ENCODE measurements at places on chromosomes 5 and 9. TPM values are rescaled to one million over a fixed set of nuclear protein-coding genes. Genes with fewer than 3 reads are reported as not detected.

DNA sequence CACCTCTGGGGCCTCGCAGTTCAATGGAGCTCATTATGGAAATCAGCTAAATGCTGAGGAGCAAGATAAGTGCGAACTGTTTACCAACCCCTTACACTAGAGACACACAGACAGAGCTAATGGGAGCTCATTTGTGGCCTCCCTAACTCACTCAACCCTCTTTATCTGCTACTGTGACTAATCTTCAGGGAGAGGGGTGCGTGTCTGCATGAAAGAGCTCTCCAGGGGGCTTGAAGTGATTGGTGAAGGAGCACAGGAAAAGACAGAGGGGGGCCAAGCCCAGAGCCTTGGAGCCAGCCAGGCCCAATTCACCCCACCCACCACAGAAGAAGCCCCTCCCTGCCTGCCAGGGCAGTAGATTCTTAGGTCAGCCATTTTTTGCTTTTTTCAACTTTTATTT is 466.8 kb upstream of the BRINP1 start:
- DNase-seq, result no peak

DNA sequence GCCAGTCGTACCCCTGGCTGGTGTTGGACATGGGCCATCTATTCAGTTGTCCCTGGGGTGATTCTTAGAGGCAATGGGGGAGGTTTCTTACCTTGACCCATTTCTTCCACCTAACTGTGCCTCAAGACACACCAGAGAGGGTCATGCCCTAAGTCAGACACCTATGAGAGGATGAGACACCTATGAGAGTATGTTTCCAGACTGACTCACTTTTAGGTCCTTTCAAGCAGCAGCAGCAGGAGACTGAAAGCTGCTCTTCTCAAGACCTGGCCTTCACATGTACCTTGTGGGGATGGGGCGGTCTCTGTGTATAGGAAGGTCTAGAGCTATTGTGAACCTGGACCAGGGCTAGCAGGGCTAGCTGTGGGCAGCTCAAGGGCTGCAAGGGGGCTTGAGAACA is 130.1 kb downstream of the TENT4A start:
- no peak for DNase-seq

DNA sequence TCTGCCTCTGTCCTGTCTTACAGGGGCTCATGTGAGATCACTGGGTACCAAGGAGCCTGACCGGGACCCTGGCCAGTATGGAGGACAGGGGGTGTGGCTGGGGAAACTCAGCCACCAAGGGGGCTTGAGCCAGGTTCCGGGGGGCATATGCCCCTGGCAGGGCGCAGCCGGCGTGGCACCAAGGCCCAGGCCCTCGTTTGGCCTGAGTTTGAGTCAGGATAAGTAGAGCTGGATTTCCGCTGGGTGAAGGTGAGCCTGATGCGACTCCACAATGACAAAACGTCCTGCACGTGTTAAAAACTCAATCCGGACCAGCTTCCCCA is 616 bp upstream of the TSPAN17 start:
- DNase-seq, result no peak

GRCh38 chr5:177432839-177433657 is 6.6 kb downstream of the GRK6 start:
- DNase-seq, result no peak

DNA sequence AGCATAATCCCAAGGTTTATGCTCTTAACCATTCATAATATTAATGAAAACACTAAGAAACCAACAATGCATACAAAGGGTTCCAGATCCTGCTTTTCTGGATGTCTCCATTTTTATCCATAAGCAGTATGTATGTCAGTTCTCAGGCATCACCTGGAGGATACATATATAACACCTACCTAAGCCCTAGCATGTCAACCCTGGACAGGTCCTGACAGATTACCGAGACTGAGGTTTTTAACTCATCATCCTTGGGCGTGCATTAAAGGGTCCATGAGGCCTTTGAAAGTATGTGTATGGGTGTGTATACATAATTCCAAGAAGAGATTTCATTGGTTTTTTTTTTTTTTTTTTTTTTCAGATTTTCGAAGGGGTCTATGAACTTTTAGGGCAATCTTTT is 70.6 kb downstream of the SH3TC2 start:
- no peak for DNase-seq

DNA sequence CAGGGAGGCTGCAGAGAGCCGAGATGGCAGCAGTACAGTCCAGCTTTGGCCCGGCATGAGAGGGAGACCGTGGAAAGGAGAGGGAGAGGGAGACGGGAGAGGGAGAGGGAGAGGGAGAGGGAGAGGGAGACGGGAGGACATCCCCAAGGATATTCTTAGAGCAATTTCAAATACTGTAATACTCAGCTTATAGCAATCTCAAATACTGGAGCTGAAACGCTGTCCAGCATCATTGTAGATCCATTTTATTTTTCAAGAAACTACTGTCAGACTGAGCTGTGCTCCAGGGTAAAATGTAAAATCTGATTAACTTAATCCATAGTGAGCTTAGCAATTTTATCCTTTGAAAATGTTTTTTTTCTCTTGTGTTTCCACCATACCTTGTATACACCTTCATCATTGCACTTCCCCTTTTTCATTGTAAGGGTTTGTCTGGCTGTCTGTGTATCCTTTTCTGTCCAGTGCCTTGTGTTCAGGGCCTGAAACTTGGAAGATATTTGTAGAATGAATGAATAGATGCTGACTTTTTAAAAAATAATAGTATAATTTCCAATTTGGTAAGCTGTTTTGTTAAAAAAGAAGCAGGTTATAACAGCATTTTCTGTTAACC is 64.0 kb upstream of the LRRC70 start:
- DNase-seq, result no peak

DNA sequence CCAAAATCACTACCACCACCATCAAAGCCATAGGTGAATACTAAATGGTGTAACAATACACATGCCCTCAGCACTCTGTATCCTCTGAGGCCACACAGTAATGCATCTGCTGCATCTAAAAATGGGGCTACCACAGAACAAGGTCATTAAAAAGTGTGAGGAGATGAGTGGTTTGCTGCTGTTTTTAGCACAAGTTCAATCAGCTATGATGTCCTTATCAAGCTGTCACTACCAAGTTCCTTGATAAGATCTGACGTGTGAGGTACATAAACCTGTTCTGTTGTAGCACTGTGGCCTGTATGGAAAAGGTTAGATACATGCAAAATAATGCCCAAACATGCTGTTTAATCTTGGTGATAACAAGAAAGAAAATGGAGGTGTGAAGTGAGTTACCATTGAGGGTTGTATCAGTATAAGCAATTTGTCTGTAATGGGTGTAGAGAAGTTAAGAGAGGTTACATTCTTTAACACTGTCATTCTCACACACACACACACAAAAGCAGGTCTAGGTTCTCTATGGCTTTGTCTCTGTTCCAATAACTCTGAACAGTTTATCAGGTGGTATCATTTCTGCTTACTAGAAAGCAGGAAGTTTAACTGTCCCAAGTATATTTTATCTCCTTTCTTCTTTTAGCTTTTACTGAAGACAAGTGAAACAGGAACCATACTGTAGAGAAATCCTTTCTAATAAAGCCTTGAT is 252.9 kb downstream of the CWC27 start:
- DNase-seq, result no peak

GRCh38 chr5:138334867-138335447 is 3.1 kb upstream of the FAM53C start:
- no peak for DNase-seq

DNA sequence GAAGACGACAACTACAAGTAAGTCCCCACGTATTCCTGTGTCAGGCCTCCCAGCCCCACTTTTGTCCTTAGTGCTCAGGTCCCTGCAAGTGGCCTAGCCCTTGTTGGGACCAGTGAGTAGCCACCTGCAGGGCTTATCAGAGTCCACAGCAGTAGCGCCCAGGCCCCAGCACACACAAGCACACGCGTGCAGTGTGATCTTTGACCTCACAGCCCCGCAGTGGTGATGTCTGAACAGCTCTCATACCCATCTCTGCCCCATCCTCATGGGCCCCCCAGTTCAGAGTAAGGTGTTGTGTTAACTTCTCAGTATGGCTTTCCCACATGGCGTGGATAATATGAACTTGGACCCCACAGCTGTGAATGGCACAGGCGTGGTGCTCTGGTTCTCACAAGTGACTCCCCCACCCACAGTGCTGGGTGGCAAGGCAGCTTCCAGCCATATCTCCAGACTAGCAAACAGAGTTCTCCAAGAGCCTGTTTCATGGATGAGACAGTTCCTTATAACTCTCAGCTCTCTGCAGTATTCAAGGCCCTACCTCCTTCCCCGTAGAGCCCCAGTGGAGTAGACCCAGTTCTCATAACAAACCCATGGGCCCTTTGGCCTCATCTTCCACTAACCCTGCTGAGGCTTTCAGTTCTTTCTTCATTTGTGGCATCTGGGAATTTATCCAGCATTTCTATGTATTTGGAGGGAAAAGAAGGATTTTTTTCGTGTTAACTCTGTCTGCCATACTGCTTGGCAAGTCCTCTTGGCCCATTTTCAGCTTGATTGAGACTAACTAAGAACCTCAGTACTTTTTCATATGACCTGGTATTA is 46.5 kb upstream of the ANGPTL2 start:
- no peak for DNase-seq

DNA sequence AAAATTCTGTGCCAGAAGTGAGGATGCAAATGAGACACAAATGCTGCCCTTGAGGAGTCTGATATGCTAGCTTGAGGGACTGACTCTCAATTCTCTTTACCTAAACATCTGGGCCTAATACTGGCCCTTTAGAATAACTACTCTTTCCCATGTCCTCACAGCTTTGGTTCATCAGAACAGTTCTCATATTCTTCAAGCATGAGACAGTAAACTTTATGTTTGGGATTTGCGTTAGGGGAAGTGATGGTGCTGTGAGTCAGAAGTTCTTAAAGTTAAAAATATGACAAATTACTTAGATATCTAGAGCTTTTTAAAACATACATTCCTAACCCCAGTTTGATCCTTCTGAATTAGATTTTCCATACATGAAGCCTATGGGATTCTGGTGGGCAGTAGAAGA is 665.0 kb upstream of the RGMB start:
- DNase-seq, result no peak

GRCh38 chr5:168575391-168576372 is 3.5 kb downstream of the PANK3 start:
- no peak for DNase-seq

MSMP gene
- not detected for total RNA-seq

MAPKAP1 gene
- total RNA-seq, result 74.3 TPM

FYB1 gene
- total RNA-seq, result not detected

TRIM7 gene
- total RNA-seq, result not detected

CTNND2 gene
- total RNA-seq, result 39.4 TPM

RAPGEF6 gene
- total RNA-seq, result 22.1 TPM

ARID3C gene
- total RNA-seq, result not detected

LCN15 gene
- total RNA-seq, result not detected

All from neural crest cell (in vitro differentiated cells).